ENCODE measurements at places on chromosomes 4 and X. TPM values are rescaled to one million over a fixed set of nuclear protein-coding genes. Genes with fewer than 3 reads are reported as not detected.

GRCh38 chr4:73922766-73923630 lies 53.8 kb downstream of the CXCL1 start:
- no peaks in the 10 kb centered on the region for H3K36me3 ChIP-seq
- no peak overlapping the region for H3K27ac ChIP-seq
- DNase-seq: no peak
- peaks cover 1% of the 10 kb centered on the region for H3K4me1 ChIP-seq
- no peak overlapping the region for H3K4me3 ChIP-seq
- H3K27me3 ChIP-seq: peaks cover 5% of the 10 kb centered on the region

Gene UGT2B7
- not detected for total RNA-seq

- H3K27me3 ChIP-seq: no peaks in the 10 kb centered on the region
- H3K36me3 ChIP-seq: no peaks in the 10 kb centered on the region
- DNase-seq: no peak
- no peak overlapping the region for H3K27ac ChIP-seq
- no peaks in the 10 kb centered on the region for H3K4me1 ChIP-seq
- H3K4me3 ChIP-seq: no peak overlapping the region
Observed at GRCh38 chrX:138150709-138151108, 560.8 kb downstream of the FGF13 start.

DNA sequence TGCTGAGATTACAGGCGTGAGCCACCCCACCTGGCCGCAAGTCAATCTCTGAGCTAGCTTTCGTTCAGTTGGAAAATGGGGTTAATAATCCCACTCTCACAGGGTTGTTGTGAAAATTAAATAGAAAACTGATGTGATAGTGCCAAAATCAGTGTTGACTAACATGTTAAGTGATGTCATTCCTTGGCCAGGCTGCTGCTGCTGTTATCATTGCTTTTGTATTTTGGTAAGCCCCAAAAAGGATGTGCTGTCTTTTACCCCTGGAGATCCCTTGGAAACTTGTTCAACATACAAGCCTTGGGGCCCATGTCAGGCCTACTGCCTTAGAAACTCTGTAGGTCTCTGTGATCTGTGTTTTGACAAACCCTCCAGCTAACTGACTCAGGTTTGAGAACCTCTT lies 106.3 kb downstream of the AFF1 start:
- no peaks in the 10 kb centered on the region for H3K27me3 ChIP-seq
- peaks cover 32% of the 10 kb centered on the region for H3K4me1 ChIP-seq
- DNase-seq: no peak

Gene FAM149A
- 13.6 TPM for total RNA-seq

- no peak for DNase-seq
- H3K27ac ChIP-seq: peak overlapping the region; percentile 80
- no peak overlapping the region for H3K4me3 ChIP-seq
- H3K27me3 ChIP-seq: no peaks in the 10 kb centered on the region
- H3K36me3 ChIP-seq: no peaks in the 10 kb centered on the region
- H3K4me1 ChIP-seq: peaks cover 61% of the 10 kb centered on the region
Observed at GRCh38 chr4:143358923-143359643, 22.4 kb downstream of the GAB1 start.

GRCh38 chr4:114941503-114941902 lies 171.9 kb downstream of the NDST4 start:
- no peak overlapping the region for H3K27ac ChIP-seq
- peaks cover 3% of the 10 kb centered on the region for H3K27me3 ChIP-seq
- no peaks in the 10 kb centered on the region for H3K4me1 ChIP-seq
- no peak overlapping the region for H3K4me3 ChIP-seq

DNA sequence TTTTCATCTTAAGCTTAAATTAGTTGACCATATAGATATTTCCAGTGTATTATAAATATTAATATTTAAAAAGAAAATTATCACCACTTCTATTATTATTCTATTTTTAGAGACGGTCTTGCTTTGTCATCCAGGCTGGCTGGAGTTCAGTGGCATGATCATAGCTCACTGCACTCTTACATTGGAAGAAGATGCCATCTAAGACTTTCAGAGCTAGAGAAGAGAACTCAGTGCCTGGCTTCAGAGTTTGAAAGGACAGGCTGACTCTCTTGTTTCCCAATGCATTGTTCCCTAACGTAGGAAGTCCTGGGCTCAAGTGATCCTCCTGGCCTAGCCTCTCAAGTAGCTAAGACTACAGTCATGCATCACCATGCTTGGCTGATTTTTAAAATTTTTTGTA lies 75.9 kb downstream of the FIP1L1 start:
- H3K4me3 ChIP-seq: no peak overlapping the region
- no peaks in the 10 kb centered on the region for H3K27me3 ChIP-seq
- peaks cover 34% of the 10 kb centered on the region for H3K36me3 ChIP-seq
- peaks cover 3% of the 10 kb centered on the region for H3K4me1 ChIP-seq
- DNase-seq: no peak
- H3K27ac ChIP-seq: no peak overlapping the region

Gene TCP11X2
- total RNA-seq: not detected

Gene SHROOM2
- 12.5 TPM for total RNA-seq

Gene ZDHHC15
- 3.0 TPM for total RNA-seq

Gene RTL5
- total RNA-seq: 36.1 TPM

DNA sequence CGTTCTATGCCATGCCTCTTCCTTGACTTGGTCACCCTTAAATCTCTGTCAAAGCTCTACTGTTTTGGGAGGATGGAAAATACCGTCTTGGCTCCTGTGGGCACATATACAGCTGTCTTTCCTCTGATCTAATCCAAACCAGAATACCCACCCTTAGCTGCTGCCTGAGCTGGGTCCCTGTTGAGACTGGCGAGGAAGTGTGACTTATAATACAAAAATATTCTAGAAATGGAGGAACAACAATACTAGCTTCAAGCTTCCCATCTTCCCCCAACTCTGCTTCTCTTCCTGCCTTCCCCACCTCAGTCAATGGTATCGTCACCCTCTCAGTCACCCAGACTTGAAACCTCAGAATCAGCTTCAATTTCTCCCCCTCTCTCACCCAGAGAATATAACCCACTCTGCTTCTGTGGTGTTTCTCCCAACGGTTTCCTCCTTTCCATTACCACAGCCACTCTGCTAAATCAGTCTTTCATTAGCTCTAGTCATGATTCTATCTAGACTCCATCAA lies 599 bp upstream of the IL2RG start:
- H3K27me3 ChIP-seq: no peaks in the 10 kb centered on the region
- H3K27ac ChIP-seq: no peak overlapping the region
- peaks cover 14% of the 10 kb centered on the region for H3K4me1 ChIP-seq
- no peak for DNase-seq
- no peaks in the 10 kb centered on the region for H3K36me3 ChIP-seq
- H3K4me3 ChIP-seq: no peak overlapping the region

DNA sequence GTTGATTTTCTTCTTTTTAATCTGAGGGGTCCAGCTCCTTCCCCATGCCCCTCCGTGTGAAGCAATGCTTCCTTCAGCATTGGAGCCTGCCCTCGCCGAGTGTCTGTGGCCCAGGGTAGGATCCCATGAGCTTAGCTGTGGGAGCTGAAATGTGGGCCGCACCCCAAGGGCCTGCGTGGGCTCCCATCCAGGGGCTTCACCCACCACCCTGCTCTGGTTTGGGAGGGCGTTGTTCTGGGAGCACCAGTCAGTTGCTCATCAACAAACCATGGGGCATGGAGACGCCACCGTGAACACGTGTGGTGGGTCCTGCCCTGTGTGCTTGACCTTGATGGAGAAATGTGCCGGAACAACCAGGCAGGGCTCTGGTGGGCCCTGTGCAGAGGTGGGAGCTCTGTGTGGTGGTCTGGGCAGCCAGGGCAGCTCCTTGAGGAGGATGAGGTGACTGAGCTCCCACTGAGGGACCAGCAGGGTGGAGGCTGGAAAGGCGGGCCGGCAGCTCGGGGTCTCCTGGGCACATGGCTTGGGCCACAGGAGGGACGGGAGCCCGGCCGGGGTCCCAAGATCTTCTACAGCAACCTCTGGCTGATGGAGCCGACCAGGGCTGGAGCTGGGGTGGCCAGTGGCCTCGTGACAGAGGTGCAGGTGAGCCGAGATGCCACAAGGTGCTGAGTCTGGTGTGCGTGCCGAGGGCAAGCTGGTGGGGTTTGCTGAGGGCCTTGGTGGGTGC lies 39.6 kb upstream of the NKX1-1 start:
- no peak overlapping the region for H3K4me3 ChIP-seq
- no peak for DNase-seq
- H3K36me3 ChIP-seq: no peaks in the 10 kb centered on the region
- H3K27ac ChIP-seq: no peak overlapping the region

- H3K27ac ChIP-seq: peak overlapping the region; percentile 76
- no peak for DNase-seq
- no peaks in the 10 kb centered on the region for H3K27me3 ChIP-seq
- peak overlapping the region; percentile 55 for H3K4me3 ChIP-seq
- peaks cover 24% of the 10 kb centered on the region for H3K4me1 ChIP-seq
- no peaks in the 10 kb centered on the region for H3K36me3 ChIP-seq
Observed at GRCh38 chrX:3549411-3549911, 164.0 kb downstream of the PRKX start.

DNA sequence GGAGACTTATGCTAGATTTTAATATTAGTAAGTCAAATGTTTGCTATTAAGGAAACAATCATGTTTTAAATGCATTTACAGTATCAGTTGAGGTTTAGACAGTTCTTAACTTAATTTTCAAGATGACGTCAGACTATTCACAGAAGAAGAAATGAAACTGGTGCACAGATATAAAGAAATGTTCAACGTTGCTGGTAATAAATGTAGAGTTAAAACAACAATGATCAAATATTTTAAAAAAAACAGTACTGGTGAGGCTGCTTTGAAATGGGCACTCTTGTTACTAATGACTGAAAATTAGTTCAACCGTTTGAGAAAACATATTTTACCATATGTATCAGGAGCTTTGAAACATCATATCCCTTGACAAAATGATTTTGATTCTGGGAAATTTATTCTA lies 44.2 kb downstream of the ABHD18 start:
- no peak overlapping the region for H3K27ac ChIP-seq
- no peaks in the 10 kb centered on the region for H3K27me3 ChIP-seq
- no peak for DNase-seq

DNA sequence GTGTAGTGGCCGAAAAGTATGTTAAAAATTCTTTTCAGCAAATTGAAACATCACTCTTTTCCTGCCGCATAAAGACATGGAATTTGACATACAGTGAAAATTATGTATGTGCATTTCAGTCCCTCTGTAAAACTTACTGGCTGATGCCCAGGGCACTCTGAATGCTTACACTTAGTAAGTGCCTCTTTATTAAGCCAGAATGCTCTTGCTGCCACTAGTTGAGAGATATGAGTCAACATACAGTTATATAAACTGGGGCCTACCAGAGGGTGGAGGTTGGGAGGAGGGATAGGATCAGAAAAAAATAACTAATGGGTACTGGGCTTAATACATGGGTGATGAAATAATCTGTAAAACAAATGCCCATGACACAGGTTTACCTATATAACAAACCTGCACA lies 38.1 kb upstream of the TRPC5 start:
- no peaks in the 10 kb centered on the region for H3K27me3 ChIP-seq
- no peak overlapping the region for H3K4me3 ChIP-seq
- no peaks in the 10 kb centered on the region for H3K4me1 ChIP-seq
- no peak overlapping the region for H3K27ac ChIP-seq

DNA sequence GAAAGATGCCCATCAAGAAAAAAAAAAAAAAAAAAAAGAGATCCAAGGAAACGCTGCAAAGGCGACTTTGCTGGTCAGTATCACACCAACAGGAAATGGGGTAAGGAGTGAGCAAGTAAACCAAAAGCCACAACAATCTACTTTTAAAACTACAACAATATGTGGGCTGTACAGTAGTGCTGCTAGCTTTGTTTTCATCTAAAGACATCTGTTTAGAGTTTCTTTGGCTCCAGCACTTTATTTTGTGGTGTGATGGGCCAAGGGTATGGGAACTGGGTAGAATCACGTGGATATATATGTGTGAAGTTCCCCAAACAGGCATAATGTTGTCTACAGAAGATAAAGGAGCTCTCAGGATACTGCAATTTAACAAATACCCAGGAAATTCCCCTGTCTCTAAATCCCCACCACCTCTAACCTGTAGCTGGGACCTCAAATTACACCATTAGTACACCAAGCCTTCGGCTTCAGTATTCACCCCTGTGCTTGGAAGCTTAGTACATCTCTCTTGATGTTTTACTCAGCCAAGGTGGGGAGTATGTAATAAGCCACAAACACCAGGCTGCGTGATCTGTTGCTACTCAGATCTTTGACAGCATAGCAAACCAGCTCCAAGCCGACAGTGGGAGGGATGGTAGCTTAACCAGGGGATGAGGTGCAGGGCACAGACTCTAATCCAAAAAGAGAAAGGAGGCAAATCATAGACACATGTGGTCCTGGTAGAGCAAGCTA lies 207.9 kb downstream of the HS6ST2 start:
- no peak overlapping the region for H3K27ac ChIP-seq
- H3K4me3 ChIP-seq: no peak overlapping the region
- H3K4me1 ChIP-seq: peaks cover 16% of the 10 kb centered on the region
- no peaks in the 10 kb centered on the region for H3K36me3 ChIP-seq
- DNase-seq: no peak

GRCh38 chr4:55884093-55884850 lies 30.8 kb downstream of the EXOC1 start:
- peaks cover 23% of the 10 kb centered on the region for H3K36me3 ChIP-seq
- no peaks in the 10 kb centered on the region for H3K27me3 ChIP-seq
- no peak overlapping the region for H3K4me3 ChIP-seq
- H3K27ac ChIP-seq: no peak overlapping the region

DNA sequence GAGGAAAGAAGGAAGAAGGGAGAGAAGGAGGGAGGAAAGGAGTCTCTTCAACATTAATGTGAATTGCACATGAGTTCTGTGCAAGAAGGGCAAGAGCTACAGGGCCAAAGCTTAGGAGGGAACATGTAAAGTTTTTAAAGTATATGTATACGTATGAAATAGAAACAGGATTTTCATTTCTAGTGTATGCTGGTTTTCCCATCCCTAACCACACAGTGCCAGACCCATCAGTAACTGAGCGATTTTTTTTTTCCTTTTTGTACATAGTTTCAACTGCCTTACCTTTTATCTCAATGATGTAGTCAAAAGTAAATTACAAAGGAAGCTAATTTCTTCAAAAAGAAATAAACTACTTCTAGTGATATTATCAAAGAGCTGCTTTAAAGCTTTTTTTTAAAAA lies 157.6 kb downstream of the SH3KBP1 start:
- no peaks in the 10 kb centered on the region for H3K36me3 ChIP-seq
- no peak overlapping the region for H3K4me3 ChIP-seq
- no peak overlapping the region for H3K27ac ChIP-seq
- H3K4me1 ChIP-seq: peaks cover 24% of the 10 kb centered on the region
- H3K27me3 ChIP-seq: no peaks in the 10 kb centered on the region

DNA sequence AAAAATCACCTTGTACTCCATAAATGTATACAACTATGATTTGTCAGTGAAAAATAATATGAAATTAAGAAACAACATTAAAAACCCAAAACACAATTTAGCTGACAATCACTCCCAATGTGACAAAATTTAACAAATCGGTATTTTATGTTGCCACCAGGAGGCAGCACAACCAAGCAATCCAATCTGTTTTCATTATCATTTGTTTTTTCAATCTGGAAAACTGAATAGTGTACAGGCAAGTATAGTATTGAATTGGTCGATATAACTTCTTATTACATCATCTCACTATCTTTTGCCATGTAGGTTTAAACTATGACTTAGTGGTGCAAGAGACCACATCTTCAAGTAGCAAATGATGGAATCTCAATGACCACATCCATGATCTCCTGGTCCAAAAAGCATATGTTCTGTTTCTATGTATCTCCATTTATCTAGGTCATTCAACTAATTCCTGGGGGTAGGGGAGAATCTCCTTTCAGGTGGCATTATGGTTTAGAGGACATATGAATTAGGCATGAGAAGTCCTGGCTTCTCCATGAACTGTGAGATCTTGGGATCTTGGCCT lies 112.9 kb upstream of the AGA start:
- peaks cover 2% of the 10 kb centered on the region for H3K36me3 ChIP-seq
- no peaks in the 10 kb centered on the region for H3K27me3 ChIP-seq
- no peak for DNase-seq
- H3K4me3 ChIP-seq: no peak overlapping the region
- H3K27ac ChIP-seq: no peak overlapping the region

All from mesothelial cell of epicardium (in vitro differentiated cells).